ENCODE measurements at places on chromosomes 5 and 9.

DNA sequence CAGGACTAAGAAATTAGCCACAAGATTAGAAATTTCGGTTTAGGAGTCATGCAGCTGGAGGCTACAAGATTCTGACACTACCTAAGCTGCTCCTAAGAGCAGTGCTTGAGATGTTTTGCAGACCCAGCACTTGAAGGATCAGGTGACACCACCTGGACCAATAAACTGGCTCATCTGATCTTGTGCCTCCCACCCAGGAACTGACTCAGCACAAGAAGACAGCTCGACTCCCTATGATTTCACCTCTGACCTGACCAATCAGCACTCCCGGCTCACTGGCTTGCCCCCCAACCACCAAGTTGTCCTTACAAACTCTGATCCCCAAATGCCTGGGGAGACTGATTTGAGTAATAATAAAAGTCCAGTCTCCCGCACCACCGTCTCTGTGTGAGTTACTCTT, 170.4 kb downstream of the TTC39B start:
- no peak for DNase-seq

DNA sequence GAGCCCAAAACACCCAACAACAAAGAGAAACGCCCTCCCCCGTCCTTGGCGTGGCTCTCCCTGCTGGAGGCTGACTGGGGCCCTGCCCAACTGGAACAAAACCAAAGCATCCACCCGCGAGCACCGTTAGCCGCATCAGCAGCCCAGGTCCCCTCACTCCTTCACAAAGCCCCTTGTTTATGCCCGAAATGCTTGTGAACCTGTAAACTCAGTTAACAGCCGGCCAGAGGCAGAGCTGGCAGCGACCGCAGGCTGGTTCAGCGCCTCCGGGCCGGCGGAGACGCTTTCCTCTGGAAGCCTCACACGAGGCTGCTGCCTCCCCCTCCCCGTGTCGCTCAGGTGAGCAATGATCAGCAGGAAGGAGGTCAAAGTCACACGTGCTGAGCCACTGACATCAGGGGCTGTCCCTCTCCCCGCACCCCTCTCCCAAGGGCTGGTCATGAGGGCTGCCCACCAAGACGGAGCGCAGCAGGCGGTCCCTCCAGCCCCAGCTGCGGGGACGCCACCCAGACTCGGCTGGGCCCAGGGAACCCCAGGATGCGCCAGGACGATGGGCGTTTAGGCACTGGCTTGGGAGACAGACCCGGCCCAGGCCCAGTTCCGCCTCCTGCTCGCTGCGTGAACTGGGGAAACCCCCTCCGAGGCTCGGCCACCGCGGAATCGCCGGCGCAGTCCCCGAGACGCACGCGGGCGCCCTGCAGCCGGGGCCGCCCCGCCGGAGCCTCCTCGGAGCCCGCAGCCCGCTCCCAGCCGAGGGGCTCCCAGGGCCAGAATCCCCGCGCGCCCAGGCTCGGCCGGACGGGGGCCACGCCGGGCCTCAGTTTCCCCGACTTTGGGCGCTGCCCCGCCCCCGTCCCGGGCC, 563 bp downstream of the SNAPC4 start:
- no peak for DNase-seq

DNA sequence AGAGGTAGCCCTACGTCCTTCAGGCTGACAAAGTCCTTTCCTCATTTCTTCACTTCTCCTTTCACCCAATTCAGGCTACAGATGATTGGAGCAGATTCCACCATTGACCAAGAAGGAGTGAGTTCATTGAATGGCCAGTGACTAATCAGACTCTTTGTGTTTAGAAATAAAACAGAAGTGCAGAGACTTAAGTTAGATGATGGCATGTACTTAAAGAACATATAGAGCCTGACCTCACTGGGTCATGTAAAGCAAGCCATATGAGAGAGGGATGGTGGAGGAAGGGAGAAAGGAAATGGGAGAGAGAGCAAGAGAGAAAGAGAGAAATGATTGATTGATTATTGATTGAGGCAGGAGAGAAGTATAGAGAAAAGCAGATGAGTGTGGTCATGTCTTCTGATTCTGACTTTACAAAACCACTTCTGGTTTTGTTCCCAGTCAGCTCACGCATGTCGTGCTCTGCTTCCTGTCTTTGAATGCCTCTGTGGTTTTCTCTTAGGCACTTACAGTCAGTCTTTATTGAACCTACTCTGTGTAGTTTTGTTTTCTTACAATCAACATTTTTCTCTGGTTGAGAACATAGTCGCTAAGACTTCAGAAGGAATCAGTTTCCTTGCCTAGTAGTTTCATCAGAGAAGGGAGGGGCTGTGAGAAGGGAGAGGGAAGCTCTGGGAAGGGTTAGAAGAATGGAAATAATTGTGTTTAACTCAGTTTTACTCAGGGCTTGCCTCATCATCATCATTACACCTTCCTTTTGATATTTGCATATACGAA, 149.2 kb upstream of the KLF9 start:
- no peak for DNase-seq

DNA sequence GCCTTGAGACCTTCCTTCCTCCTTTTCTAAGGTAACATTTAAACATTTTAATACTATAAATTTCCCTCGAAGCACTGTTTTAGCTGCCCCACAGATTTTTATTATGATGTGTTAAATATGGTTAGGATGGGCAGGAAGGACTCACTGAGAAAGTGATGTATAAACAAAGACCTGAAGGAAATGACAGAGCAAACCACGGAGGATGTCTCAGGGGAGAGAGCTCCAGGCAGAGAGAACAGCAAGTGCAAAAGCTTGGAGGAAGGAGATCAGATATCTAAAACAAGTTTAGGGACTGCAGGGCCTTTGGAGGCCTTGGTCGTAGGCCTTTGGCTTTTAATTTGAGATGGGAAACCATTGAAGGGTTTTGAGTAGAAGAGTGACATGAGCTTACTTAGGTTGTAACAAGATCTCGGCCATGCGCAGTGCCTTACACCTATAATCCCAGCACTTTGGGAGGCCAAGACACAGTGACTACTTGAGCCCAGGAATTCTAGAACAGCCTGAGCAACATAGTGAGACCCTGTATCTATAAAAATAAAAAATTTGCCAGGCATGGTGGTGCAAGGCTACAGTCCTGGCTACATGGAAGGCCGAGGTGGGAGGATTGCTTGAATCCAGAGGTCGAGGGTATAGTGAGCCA, 35.5 kb upstream of the LRRTM2 start:
- DNase-seq, result no peak

- DNase-seq, result no peak
Observed at GRCh38 chr9:437066-437465, 222.4 kb downstream of the DOCK8 start.

GRCh38 chr5:34499001-34499734, 157.0 kb upstream of the RAI14 start:
- DNase-seq, result no peak

DNA sequence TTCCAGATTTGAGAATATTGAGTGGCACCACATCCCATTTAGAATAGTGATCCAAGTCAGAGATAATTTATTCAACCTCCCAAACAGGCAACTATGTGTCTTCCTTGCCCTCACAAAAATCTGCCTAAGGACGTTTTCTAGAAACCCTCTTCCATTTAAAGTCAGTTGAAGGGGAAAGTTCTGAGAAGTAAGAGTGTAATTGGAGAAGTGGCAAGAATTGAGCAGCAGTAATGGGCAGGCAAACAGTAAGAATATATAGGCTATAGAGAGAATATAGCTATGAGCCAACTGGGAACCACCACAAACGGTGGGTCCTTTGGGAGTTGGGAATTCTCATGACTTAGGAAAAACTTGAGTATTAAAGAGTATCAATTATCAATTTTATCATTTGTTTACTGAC, 31.1 kb upstream of the CETN3 start:
- no peak for DNase-seq

DNA sequence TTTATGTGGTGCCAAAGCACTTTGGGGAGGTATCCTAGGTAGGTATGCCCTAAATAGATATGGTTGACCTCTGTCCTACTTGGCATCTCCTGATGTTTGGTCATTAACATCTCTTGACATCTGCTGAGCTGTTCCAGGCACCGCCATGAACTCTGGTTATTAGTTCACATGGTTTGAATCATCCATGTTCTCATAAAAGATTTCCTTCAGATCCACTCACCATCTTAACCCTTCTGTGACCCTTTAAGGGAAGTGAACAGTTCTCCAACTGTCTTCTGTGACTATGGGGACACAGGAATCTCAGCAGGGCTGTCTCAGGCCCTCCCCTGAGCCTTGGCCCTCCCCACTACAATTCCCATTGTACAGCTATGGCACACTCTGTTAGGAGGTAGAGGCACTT, 167.7 kb downstream of the CDH6 start:
- no peak for DNase-seq

DNA sequence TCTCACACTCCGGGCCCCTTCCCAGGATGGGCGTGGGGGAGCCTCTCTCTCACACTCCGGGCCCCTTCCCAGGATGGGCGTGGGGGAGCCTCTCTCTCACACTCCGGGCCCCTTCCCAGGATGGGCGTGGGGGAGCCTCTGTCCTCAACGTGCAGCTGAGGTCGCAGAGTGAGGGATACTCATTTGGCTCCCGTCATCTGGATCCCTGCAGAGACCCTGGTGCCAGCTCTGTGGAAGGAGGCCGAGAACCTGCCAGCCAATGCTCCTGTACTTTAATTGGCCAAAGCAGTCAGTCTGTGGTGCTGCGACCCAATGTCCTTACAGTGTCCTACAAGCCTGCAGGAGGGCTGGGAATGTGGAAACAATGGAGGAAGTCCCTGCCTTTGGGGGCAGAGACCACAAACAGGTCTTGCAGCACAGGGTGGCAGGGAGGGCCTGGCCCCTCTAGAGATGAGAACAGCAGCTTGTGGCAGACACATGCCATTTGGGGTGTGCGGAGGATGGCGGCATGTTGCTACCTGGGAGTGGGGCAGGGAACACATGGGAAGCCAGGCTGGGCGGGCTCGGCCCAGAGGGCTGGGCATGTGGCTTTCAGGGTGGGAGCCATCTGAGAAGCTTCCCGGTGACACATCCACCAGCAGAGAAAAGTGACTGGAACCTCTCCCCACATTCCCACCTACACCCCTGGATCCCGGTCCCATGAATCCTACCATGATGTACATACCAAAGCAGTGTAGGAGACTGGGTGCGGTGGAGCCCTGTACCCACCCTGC, 13.6 kb upstream of the MRNIP start:
- DNase-seq, result no peak

GRCh38 chr5:139903795-139904565, 108.4 kb downstream of the PSD2 start:
- no peak for DNase-seq

DNA sequence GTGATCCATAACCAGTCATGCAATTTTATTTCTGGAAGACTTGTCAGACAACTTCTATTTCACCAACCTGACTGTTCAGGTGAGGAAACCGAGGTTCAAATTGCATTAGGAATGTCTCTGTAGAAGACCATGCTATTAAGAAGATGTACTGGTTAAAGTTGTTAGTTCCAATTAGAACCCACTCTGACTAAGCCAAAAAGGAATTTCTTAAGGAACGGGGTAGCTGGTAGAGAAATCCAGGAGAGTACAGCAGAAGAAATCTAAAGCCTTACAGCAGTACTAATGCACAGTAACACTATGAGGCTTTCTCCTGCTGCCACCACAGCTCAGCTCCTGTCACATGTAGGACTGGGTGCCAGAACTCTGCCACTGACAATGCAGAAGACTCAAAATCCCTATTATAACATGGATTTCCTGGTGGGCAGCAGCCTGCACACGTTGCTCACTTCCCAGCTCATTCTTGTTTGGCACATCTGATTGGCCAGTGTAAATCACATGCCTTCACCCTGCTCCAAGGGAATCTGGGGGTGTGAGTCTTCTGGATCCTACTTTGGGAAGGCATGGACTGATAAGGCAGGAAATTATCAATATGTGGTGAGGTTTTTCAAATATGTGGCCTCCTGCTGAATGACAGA, 37.1 kb downstream of the CAST start:
- DNase-seq, result no peak

GRCh38 chr5:67012171-67012570, 184.4 kb downstream of the CD180 start:
- no peak for DNase-seq

DNA sequence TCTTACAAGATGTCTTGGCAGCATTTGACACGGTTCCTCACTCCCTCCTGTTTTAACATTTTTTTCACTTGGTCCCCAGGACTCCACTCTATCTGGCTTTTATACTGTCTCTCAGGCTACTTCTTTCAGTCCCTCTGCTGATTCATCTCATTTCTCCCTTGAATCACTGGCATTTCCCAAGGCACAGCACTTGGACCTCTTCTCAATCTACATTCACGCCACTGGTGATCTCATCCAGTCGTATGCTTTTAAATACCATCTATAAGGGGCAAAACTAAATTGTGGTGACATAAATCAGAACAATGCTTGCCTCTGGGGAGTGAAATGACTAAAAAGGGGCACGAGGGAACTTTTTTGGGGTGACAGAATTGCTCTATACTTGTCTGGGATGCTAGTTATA, 47.1 kb downstream of the MAPKAP1 start:
- no peak for DNase-seq

DNA sequence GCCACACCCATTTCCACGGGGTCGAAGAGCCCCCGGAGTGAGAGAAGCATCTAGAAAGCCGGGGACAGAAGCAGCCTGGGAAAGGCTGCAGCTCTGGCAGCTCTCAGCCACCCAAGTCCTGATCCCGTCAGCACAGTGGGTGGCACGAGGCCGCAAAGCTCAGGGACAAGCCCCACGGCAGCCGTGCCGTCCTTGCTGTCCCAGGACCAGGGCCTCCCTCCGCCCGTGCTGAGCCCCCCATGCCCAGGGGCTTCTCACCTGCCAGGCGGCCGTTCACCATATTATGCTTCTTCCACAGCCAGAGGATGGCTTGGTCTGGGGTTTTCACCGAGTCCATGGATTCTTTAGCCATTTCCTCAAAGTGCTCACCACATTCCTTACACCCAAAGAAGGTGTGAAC, 6.1 kb upstream of the LHX3 start:
- DNase-seq, result no peak

DNA sequence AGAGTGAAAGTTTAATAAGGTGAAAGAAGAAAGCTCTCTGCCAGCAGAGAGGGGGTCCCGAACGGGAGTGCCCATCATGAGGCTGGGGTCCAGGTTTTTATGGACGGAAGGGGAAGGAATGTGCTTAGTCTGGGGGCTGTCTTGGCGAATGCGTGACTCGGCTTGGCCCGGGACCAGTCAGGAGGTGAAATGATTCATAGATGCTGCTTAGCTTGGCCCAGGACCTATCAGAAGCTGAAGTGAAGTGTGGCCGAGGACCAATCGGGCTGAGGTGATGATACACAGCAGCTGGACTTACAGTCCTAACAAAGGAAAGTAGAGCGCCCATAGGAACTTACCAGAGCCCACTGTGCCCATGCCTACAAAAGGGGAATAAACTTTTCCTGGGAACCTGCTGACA, 3.9 kb upstream of the FKTN start:
- DNase-seq, result no peak

Measured in activated CD8-positive, alpha-beta memory T cell treated with anti-CD3 and anti-CD28 coated beads for 1 hour (primary cell).